ENCODE measurements at places on chromosomes 6 and 20. TPM values are rescaled to one million over a fixed set of nuclear protein-coding genes. Genes with fewer than 3 reads are reported as not detected.

The FGD2 gene
- total RNA-seq = not detected

The KHDC1L gene
- not detected for total RNA-seq

The TBCC gene
- 32.3 TPM for total RNA-seq

The ATP6V1G2 gene
- total RNA-seq = 5.0 TPM

The RFX6 gene
- total RNA-seq = not detected

The KHDRBS2 gene
- not detected for total RNA-seq

The SYCP2L gene
- 0.09 TPM for total RNA-seq

The C2 gene
- total RNA-seq = 5.4 TPM

The NT5E gene
- 363 TPM for total RNA-seq

The FANCE gene
- total RNA-seq = 3.7 TPM

The ZNF133 gene
- total RNA-seq = 23.8 TPM

The PMEPA1 gene
- total RNA-seq = 1.3 TPM

The COL21A1 gene
- 6.7 TPM for total RNA-seq

The MAFB gene
- under 0.01 TPM for total RNA-seq

The CNPY3 gene
- total RNA-seq = 21.9 TPM

The PHACTR1 gene
- 0.09 TPM for total RNA-seq
